ENCODE measurements at places on chromosomes 3 and 15.

GRCh38 chr3:190384309-190384756 lies 3.6 kb upstream of the CLDN16 start:
- no peak for DNase-seq

DNA sequence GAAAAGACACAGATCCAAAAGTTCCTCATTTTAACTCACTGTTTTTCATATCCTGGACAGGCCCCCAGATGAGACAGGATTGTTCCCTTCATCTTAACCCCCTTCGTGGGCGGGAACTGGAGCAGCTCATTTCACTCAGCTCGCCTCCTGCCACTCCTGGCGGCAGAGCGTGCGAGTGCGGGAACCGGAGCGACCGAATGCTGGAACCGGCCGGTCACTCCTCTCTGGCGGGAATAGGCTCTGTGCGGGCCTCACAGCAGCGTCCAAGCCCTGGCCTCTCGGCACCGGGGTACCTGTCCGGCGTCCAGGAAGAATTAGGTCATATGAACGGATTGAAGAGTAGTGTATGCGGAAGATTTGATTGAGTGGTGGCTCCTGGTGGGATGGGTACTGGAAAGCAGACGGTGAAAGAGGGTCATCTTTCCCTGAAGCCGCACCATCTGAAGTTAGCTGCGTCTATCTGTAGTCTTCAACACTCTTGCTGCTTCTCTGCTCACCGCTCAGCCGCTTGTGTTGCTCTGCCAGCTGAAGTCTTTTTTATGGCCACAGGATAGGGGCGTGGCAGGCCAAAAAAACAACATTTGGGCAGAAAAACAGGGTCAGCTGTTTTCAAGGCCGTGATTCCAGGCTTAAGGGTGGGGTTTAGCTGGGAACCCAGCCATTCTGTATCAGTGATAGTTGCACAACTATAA lies 42.3 kb upstream of the FXR1 start:
- no peak for DNase-seq

- no peak for DNase-seq
These were observed 159.6 kb downstream of the GHSR start for GRCh38 chr3:172288651-172289050.

DNA sequence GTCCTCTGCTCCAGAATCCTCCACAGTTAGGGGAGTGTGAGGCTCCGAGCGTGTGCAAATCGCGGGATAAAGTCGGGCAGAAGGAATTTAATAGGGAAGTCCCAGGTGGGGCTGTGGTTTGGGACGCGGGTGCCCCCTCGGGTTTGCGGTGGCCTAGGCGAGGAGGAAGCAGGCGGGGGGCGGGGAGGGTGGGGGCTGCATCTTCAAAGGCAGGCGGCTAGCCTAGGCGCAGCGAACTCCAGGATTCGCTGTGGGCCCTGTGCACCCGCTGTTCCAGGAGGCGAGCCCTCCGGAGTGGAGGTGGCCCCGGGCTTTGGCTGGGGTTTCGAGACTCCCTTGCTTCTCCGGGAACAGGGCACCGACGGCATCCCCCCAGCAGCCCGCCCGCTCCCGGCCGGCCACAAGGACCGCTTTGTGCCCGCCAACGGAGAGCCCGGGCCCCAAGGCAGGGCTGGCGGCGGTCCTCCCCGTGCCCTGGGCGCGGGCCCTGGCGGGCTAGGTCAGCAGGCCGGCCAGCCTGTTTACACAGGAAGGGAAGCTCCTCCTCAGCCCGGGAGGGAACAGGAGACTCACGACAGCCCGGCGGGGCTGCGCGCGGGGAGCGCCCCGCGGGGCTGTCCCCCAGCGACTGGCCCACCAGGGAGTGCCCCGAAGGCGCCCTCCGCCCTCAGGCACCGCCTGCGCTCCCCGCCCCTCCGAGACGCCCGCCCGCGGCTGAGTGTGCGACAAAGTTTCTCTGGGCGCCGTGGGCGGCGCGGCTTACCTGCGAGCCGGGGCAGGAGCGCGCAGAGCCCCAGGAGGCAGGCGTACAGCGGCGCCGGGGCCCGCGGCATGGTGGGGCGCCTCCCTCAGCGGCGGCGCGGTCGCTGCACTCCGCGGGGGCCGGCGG lies 753 bp downstream of the ITGB5 start:
- no peak for DNase-seq

DNA sequence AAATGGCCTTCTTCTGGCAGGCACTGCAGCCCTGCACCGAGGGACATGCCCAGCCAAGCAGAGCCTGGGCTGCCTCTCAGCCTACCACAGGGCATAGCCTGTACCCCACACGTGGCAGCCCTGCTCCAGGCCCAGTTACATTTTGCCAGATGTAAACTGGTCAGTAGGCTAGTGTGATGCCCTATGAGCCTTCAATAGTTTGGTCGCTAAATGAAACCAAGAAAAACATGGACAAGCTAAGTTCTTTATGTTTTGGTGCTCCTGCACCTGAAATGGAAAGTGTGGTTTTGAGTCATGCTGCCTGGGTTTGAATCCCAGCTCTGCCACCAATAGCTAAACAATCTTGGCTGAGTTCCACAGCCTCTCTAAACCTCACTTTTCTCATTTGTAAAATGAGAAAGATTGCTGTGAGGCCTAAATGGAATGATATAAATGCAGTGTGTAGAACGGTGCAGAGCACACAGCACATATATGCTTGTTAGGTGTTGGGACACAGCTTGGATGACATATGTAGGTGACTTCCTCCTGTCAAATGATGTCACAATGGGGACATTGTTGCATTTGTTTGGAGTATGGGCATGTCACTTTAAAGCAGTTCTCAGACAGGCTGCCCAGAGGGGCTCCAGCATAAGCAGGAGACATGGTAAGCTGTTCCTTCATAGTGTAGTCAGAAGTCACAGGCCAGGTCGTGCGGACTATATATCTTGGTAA lies 57.4 kb downstream of the ZBTB38 start:
- no peak for DNase-seq

DNA sequence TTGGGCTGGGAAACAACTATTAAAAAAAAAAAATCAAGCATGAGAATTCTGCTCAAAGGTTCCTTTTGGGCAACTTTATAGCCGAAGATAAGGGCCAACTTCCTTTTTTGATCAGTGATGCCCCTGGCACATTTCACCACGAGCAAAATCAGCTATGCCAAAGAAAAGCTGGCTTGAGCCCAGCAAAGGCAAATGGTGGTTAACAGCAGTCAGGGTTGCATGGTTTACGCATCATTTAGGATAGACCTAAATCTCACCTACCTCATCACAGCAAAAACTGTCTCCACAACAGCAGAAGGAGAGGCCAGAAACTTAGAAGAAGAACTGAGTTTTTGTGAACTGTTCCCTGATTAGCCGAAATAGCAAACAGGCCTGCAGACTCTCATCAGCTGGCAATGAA lies 220.1 kb upstream of the CDIN1 start:
- DNase-seq, result no peak

- DNase-seq, result no peak
These were observed 114.1 kb downstream of the SUCLG2 start for GRCh38 chr3:67540198-67540894.

DNA sequence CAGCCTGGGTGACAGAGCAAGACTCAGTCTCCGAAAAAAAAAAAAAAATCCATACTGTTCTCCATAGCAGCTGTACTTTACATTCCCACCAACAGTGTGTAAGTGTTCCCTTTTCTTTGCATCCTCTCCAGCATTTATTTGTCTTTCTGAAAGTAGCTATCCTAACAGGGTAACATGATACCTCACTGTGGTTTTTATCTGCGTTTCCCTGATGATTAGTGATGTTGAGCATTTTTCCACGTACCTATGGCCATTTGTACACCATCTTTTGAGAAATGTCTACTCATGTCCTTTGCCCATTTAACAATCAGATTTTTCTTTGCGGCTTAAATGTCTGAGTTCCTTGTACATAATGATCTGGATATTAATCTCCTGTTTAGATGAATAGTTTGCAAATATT lies 119.3 kb downstream of the RFX7 start:
- no peak for DNase-seq

GRCh38 chr3:15217841-15218267 lies 11.8 kb downstream of the CAPN7 start:
- DNase-seq, result no peak

DNA sequence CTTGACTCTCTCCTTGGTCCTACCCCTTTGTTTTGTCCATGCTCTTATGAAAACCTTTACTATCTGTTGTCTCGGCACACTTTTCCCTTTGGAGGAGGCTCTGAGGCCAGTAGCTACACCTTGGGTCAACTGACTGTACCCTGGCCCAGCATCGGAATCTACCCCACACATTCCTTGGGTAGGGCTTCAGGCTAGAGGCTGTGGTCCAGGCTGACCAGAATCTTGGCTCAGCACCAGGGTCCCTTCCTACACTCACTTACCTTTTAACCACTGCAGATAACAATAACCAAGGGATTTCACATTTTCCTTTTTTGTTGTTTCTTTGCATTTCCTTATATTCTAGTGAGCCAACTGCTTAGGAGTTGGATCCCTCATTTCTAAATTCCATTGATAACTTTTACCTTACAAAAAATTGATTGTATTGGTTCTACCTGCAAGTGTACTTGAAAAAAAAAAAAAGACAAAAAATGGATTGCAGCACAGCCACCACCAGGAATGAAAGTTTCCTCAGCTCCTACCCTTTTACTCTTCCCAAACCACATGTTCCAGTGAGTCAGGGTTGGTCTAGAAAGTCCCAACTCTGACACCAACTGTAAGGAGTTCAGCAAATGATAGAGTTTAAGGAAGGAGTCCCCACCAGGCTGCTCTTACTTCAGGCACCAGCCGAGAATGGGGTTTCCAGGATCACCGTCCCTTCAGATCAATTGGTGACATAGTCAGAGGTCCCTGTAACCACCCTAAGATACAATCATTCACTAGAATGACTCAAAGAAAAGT lies 95.6 kb downstream of the FBLN2 start:
- peak; percentile 18 for DNase-seq

- DNase-seq, result no peak
These were observed 195.1 kb downstream of the EPHA6 start for GRCh38 chr3:97009427-97010019.

- no peak for DNase-seq
These were observed 23.8 kb upstream of the SH3BP5 start for GRCh38 chr3:15356176-15356575.

DNA sequence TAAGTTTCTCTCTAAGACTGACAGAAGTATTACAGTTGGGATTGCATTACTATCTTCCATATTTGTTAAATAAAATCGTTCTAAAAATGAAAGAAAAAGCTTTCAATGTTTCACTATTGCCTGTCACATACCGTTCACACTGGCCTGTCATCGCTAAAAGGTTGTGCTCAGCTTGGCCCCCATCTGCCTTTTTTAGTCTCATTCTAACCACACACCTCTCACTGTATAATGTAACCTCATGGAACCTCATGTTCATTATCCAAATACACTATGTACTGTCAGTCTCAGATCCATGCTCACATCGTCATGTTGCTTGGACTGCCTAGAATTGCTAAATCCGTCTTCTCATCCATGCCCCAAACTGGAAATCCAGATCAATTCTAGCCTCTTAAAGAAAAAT lies 637.8 kb upstream of the ROBO1 start:
- no peak for DNase-seq

DNA sequence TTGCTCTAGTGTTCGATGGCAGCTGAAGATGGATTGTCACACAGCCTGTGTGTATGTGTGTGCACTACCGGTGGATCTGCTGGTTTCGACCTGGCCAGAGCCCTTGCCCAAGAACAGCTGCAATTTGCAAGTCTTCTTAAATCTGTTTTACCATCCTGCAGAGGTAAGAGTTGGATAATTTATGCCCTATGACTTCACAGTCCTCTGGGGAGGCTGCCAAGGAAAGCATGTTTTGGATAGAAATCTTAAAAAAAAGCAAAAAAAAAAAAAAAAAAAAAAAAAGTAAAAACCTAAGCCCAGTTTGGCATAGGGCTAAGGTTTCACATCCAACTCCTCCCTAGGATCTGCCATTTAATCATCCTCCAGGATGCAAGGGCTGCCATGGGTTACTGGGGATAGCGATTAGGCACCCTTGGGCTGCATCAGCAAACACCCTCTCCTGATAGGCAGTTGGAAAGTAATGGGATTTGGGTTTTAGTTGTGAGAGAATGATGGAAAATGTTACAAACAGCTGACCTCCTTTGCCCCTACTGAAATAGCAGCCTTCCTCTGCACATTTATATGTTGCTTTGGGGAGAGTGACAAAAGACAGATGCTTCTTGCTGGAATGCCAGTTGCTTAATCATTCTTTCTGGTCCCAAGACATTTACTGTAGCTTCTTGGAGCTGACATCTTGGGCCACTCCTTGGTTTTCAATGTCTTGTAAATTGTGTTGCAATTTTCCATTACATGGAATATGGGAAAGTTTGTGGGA lies 35.4 kb downstream of the CD200R1L start:
- peak; percentile 96 for DNase-seq

GRCh38 chr3:160480931-160481330 lies 31.3 kb upstream of the TRIM59 start:
- DNase-seq, result no peak

GRCh38 chr3:49654955-49655556 lies 19.1 kb upstream of the APEH start:
- DNase-seq, result no peak

GRCh38 chr3:130480736-130481135 lies 36.2 kb upstream of the COL6A6 start:
- DNase-seq, result peak; percentile 0

DNA sequence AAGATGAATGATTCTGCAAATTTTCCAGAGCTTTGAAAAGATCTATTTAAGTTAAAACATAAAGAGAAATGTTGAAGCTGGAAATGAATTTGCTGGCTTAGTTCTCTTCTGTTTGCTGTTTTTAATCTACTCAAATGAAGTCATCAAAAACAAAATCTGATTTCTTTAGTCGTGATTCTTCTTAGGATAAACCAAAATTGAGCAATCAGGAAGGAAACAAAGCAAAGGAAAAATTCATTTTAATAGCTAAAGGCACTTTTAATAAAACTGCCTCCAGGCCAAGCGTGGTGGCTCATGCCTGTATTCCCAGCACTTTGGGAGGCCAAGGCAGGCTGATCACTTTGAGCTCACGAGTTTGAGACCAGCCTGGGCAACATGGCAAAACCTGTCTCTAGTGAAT lies 91.2 kb downstream of the DUT start:
- no peak for DNase-seq

- DNase-seq, result no peak
These were observed 22.2 kb downstream of the P2RY1 start for GRCh38 chr3:152857082-152857481.

DNA sequence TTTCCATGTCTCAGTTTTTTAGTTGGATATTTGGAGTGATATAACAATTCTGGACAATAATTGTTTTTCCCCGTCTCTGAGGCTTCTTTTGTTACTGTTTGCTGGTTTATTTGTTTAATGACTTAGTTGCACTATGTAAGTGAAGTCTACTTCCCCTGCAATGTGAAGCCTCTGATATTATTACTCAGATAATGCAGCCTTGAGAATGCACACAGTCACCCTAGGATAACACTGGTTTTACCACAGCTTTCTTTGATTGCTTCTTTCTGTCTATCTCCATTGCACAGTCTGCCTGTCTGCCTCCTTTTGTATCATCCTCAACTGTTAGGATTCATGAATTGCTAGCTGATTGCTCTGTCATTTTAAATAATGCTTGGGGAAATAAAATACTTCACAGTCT lies 208.7 kb upstream of the ROBO1 start:
- no peak for DNase-seq
